Stimulated activated CD4-positive, alpha-beta T cell treated with anti-CD3 and anti-CD28 coated beads, Interleukin-2, amount 100 ng/mL, for 24 hours (primary cell): ENCODE measurements at places on chromosomes 3 and 15.

- DNase-seq = no peak
Measured at GRCh38 chr3:45890405-45890804, 4.1 kb downstream of the CCR9 start.

DNA sequence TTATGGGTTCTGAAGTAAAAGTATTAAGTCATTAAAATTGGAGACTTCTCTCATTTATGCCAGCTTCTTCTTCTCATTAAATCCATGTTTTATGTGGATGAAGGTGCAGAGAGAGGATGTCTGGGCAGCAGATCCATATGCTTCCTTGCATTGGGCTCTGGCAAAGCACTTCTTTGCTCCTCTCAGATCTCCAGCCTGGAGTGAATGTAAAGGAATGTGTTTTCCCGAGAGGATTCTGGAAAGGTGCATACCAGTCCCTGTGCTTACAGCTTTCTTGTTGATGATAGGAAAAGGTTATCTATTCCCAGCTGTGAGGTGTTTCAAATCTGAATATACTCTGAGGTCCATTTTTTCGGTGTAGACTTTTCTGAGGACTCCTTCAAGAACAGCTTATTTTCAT, 79.9 kb upstream of the PEX5L start:
- DNase-seq = no peak

DNA sequence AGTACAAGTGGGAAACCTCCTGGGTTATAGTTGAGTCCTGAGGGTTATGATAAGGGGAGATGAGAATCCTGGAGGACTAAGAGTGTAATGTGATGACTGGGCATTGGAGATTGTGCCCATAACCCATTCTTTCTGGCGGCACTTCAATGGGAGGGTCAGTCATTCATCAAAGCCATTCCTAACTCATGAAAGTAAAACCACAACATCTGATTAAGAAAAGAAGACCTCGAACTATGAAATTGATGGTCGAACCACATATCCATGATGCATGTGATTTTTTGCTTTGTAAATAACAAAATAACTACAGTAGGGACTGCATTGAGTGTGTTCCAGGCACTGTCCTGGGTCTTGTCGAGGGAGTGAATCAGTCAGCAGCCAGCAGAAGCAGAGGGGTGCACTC, 215.1 kb downstream of the SHQ1 start:
- no peak for DNase-seq

DNA sequence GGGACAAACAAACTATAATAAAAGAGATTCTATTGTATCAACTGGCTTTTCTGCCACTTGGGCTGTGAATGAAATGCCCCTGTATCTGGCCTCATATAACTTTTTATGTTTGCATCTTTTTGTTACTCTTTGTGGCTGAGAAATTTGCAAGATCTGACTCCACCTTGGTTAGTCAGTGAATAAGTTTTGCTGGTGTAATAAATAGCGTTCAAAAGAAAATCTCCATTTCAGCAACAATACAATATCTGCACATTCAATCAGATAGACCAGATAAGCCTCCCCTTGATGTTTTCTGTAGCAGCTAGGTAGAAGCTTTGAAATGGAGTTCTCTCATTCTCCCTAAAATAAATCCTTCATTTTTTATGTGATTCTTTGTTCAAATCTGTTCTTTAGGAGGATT, 12.0 kb downstream of the TRAT1 start:
- no peak for DNase-seq

- no peak for DNase-seq
Measured at GRCh38 chr15:29812384-29812694, 9.9 kb downstream of the TJP1 start.

DNA sequence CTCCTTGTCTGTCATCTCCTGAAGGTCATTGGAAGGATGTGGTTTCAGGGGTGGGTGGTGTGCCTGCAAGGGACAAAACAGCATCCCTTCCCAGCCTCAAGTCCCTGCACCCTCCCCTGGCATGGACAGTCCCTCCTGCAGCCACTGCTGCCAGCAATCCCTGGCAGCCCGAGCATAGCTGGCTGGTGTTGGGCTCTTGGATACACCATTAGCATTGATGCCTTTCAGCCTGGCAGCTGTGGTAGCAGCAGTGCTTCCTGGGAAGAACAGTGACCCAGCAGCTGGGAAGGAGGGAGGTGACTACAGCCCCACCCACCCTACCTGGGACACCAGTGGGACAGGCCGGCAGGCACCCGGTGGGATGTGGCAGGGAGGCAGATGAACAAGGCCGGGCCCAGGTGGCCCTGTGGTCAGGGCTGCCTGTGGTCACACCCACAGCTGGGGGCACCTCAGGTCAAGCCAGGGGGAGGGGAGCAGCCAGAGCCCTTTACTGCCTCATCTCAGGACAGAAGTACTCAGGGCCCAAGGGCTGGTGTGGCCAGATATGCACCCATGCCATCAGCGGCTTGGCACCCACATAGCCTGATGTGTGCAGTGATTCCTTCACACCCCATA, 32.9 kb upstream of the TMEM115 start:
- no peak for DNase-seq

DNA sequence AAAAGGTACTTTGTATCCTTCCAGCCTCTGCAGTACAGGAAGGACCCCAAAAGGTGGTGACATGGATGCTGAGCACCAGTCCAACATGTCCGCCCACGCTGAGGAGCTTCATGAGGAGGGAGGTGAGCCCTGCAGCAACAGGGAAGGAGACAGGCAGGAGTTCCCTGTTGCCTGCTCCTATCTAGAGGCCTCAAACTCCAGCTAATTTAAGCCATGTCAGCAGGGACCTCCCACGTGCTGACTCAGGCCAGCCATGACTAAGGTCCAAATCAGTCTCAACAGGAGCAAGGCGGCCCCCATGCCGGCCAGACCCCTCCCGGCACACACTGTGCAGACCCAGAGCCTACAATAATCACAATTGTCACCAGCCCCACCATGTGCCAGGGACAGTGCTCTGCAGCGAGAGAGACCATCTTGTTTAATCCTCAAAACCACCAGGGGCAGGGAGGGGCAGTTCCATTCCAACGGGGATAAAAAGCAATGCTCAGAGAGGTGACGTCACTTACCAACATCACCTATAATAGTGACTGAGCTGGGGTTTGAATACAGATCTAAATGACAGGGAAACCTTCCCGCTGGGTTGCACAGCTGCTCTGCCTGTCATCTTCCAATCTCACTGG, 54.5 kb upstream of the GATA2 start:
- no peak for DNase-seq
